ENCODE measurements at places on chromosomes 3 and 15. TPM values are rescaled to one million over a fixed set of nuclear protein-coding genes. Genes with fewer than 3 reads are reported as not detected.

GRCh38 chr3:139694542-139694941 is 16.8 kb upstream of the NMNAT3 start:
- H3K4me3 ChIP-seq, result no peak overlapping the region
- H3K4me1 ChIP-seq, result no peaks in the 10 kb centered on the region
- no peaks in the 10 kb centered on the region for H3K27me3 ChIP-seq
- DNase-seq, result no peak
- no peak overlapping the region for H3K27ac ChIP-seq
- no peaks in the 10 kb centered on the region for H3K36me3 ChIP-seq

DNA sequence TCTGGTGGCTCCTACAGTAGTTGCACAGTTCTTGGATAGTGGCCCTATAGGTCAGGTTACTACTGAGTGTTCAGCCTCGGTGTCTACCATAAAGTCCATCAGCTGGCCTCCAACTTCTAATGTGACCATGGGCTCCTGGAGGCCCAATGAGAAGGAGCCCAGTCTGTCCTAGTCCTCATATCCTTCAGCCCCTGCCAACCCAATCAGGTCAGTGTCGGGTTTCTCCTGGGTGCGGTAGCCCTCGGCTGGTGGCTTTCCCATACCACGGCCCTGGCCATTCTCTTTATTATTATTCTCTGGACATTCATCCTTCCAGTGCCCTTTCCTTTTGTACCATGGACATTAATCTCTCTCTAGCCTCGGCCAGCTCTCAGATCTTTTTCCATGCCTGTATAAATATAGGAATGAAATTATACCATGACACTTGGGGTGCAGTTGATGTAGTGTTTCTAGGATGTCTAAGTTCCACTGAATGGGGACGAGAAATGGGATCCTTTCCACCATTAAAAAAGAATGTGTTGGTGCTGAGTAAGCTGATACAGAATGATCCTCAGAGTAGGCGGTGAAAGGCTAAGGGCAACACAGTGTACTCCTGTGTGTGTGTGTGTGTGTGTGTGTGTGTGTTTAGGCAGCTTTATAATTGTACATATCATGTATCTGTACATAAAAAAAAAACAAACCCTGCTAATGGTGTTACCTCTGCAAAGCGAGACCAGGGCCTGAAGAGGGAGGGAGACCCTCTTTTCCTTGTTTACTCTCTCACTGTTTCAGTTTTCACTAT is 19.3 kb upstream of the NOX5 start:
- H3K27me3 ChIP-seq, result no peaks in the 10 kb centered on the region
- no peaks in the 10 kb centered on the region for H3K4me1 ChIP-seq
- no peak for DNase-seq
- no peak overlapping the region for H3K27ac ChIP-seq
- H3K36me3 ChIP-seq, result no peaks in the 10 kb centered on the region

GRCh38 chr3:24845524-24846155 is 351.0 kb upstream of the THRB start:
- no peak overlapping the region for H3K27ac ChIP-seq
- H3K4me3 ChIP-seq, result no peak overlapping the region
- H3K36me3 ChIP-seq, result no peaks in the 10 kb centered on the region
- no peaks in the 10 kb centered on the region for H3K27me3 ChIP-seq

GRCh38 chr3:190562866-190563510 is 49.1 kb downstream of the IL1RAP start:
- H3K4me1 ChIP-seq, result peaks cover 7% of the 10 kb centered on the region
- H3K27ac ChIP-seq, result no peak overlapping the region
- H3K4me3 ChIP-seq, result no peak overlapping the region
- peaks cover 5% of the 10 kb centered on the region for H3K36me3 ChIP-seq
- H3K27me3 ChIP-seq, result no peaks in the 10 kb centered on the region

Gene B2M
- 4,127 TPM for total RNA-seq

Gene SAXO2
- total RNA-seq, result 9.0 TPM

DNA sequence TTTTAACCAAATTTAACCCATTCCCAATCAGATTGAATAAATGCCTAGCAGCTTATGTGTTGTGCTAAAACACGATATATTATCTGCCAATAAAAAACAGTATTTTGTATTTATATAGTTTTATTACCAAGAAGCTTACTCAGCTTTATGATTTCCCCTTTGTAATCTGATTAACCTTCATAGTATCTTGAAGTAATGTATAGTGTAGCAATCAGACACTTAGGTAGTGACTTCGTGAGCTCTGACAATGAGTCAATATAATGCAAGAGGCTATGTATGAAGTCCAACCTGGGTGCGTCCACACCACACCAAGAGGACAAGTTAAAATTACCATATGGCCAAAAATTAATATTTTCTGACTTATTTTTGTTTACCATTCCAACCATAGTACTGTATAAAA is 2.1 kb upstream of the CNBP start:
- no peaks in the 10 kb centered on the region for H3K27me3 ChIP-seq
- no peaks in the 10 kb centered on the region for H3K36me3 ChIP-seq
- peaks cover 12% of the 10 kb centered on the region for H3K4me1 ChIP-seq

DNA sequence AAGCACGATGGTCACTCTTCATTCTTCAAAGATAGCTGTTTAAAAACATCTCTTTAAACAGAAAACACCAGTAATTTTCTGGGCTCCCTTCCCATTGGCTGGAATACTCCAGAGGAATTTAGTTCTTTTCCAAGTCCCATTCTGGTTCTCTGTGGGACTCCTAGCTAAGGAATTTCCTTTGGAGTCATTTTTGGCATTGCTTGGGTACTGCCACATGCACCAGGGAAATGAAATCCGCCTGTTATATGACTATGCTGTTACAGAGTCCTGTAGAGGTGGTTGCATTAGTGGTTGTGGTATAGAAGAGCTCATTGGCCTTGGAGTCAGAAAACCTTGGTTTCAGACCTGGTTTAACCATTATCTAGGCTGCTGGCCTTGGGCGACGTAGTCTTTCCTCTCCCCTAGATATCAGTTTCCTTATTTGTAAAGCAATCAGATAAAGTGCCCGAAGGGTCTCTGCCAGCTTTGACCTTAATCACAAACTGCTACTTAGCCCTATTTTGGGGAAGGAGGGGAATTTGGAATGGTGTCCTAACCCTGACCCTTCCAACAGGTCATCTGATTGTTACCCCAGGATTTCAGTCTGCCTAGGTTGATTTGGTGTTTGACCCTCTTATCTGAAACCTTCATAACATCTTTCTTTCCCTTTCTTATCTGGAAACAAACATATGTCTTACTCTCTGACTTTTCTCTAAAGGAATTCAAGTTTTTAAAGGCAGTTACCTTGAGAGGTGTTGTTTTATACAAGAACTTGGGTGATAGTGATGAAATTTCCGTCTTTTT is 13.4 kb downstream of the RTP1 start:
- no peaks in the 10 kb centered on the region for H3K4me1 ChIP-seq
- H3K27me3 ChIP-seq, result no peaks in the 10 kb centered on the region
- peak overlapping the region; percentile 27 for H3K27ac ChIP-seq
- no peak overlapping the region for H3K4me3 ChIP-seq
- no peaks in the 10 kb centered on the region for H3K36me3 ChIP-seq
- peak; percentile 53 for DNase-seq

Gene NPAP1
- 0.13 TPM for total RNA-seq

- no peaks in the 10 kb centered on the region for H3K4me1 ChIP-seq
- H3K27ac ChIP-seq, result no peak overlapping the region
- no peak overlapping the region for H3K4me3 ChIP-seq
- no peaks in the 10 kb centered on the region for H3K27me3 ChIP-seq
- DNase-seq, result no peak
- H3K36me3 ChIP-seq, result no peaks in the 10 kb centered on the region
These were observed 61.0 kb upstream of the CHRM5 start for GRCh38 chr15:33907326-33907725.

DNA sequence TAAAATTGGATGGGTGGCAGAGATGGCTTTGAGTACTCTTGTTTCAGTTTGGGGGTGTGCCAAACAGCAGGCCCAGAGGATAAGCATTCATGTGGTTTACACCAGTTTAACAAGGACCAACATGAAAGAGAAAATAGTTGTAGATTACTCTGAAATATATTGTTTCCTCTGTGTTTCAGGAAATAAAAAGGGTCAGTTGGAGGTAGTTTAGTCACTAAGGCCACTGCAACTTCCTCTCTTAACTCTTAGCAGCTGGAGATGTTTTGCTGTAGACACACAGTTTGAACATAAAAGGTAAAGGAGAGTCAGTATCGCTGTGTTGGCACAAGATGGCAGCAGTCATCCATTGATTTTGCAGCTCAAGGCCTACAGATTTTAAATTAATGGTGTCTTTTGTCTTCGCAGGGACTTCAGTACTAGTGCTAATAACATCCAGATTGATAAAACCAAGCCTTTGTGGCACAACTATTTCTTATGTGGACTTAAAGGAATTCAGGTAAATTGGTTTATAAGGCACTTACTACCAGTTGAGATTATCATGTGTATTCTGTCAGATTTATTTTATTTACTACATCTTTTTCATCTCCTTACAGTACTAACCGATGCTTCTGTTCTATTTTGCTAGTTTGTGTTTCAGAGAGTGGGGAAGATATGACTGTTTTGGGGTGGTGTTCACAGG is 65.5 kb downstream of the GALK2 start:
- H3K4me3 ChIP-seq, result no peak overlapping the region
- H3K36me3 ChIP-seq, result peaks cover 15% of the 10 kb centered on the region
- DNase-seq, result peak; percentile 72
- H3K4me1 ChIP-seq, result peaks cover 4% of the 10 kb centered on the region

DNA sequence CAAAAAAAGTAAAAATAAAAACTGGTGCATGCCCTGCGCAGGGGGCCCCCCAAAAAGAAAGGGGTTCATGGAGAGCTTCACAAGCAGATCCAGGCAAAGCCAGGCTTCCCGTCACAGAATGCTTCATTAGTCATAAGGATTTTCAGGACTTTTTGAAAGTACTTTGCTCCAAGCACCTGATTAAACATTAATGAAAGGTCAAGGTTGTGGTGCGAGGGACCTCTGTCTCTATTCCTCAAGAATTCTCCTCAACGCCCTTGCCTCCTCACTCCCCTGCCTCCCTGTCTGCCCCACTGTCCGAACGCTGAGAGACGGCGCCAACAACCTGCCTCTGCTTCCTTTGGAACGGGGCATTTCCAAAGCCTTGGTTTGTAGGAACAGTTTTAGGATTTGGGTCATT is 240.1 kb upstream of the IGF1R start:
- H3K27ac ChIP-seq, result no peak overlapping the region
- no peaks in the 10 kb centered on the region for H3K4me1 ChIP-seq
- DNase-seq, result no peak
- no peaks in the 10 kb centered on the region for H3K27me3 ChIP-seq
- no peaks in the 10 kb centered on the region for H3K36me3 ChIP-seq

DNA sequence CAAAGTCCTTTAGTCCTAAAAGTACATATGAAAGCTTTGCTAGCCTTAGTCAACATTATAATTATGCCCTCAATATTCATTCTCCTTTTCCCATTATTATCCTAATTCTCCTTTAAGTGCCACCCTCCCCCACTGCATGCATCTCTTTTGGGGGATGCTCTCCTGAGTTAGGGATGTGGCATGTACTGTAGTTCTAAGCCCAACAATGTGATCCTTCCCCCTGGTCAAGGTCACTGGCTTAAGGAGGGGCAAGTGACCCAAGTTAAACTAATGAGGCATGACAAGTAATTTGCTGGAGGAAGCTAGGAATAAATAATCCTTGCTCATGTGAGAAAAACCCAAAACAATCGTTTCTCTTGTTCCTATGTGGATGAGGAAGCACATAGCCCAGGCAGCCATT is 343.9 kb upstream of the SUCLG2 start:
- no peaks in the 10 kb centered on the region for H3K27me3 ChIP-seq
- no peak overlapping the region for H3K4me3 ChIP-seq
- no peaks in the 10 kb centered on the region for H3K36me3 ChIP-seq
- DNase-seq, result no peak
- no peak overlapping the region for H3K27ac ChIP-seq
- no peaks in the 10 kb centered on the region for H3K4me1 ChIP-seq

Gene GOLGA8O
- total RNA-seq, result 1.4 TPM

Gene STAC
- total RNA-seq, result 16.7 TPM

DNA sequence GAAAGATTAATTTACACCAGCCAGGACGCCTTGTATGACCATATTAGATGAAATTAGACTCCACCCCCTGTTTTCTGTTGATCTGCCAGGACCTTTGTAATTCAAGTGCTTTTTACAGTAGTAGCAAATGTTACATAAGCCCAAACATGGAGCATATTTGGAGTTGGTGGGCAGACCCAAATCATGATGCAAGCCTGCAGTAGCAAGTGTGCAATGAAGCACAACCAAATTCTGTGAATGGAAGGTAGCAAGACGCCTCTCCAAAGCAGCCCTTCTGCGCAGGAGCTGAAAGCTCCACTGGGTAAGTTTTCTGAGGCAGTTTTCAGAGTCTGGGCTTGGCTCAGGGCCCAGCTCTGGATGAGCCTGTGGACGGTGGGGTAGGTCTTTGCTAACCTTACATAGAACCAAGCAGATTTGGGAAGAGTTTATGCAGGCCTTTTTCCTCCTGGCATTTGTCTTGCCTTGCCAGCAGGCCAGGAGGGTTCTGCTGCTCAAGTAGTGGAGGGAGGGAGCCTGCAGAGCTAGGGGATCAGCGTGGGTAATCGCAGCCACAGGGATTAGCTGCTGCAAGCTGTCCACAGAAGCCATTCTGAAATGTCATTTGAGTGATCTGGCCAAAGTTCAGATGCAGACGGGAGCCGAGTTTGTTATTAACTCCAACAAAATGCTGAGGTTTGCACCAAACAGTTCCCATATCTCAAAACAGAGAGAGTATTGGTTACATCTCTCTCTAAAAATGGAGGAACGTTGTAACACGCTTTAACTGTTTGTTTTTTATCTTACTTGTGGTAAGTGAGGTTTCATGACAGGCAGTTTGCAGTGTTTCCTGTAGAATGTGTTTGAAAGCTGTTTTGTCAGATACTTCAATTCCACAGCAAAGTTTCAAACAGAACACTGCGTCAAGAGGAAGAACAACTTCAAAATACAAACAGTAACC is 55.4 kb downstream of the PSMD6 start:
- DNase-seq, result no peak
- no peaks in the 10 kb centered on the region for H3K36me3 ChIP-seq
- peaks cover 27% of the 10 kb centered on the region for H3K4me1 ChIP-seq

DNA sequence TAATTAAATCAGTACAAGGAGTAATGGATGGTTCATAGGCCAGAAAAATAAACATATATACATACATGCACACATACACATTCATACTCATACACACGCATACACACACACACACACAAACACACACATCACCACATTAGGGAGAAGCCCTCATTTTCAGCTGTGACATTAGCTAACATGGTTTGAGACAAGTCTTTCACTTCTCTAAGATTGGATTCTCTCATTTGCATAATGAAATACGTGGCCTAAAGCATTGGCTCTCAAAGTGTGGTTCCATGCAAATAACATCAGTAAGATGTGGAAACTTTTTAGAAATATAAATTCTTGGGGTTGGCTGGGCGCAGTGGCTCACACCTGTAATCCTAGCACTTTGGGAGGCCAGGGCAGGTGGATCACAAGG is 452.6 kb downstream of the TAFA4 start:
- no peak for DNase-seq
- H3K4me3 ChIP-seq, result no peak overlapping the region
- no peaks in the 10 kb centered on the region for H3K36me3 ChIP-seq
- H3K27me3 ChIP-seq, result no peaks in the 10 kb centered on the region
- no peaks in the 10 kb centered on the region for H3K4me1 ChIP-seq

GRCh38 chr15:27844018-27844666 is 255.0 kb downstream of the OCA2 start:
- no peak overlapping the region for H3K4me3 ChIP-seq
- DNase-seq, result no peak
- no peak overlapping the region for H3K27ac ChIP-seq
- H3K36me3 ChIP-seq, result no peaks in the 10 kb centered on the region
- H3K4me1 ChIP-seq, result no peaks in the 10 kb centered on the region

Gene TRIM59
- 8.7 TPM for total RNA-seq

Gene HOMER2
- total RNA-seq, result 17.3 TPM

Data from left lung (tissue), 14 donors.